Activated CD4-positive, alpha-beta T cell treated with anti-CD3 and anti-CD28 coated beads, Interleukin-2, amount 50 U/mL, for 16 hours (primary cell): ENCODE measurements at places on chromosomes 5 and 9.

DNA sequence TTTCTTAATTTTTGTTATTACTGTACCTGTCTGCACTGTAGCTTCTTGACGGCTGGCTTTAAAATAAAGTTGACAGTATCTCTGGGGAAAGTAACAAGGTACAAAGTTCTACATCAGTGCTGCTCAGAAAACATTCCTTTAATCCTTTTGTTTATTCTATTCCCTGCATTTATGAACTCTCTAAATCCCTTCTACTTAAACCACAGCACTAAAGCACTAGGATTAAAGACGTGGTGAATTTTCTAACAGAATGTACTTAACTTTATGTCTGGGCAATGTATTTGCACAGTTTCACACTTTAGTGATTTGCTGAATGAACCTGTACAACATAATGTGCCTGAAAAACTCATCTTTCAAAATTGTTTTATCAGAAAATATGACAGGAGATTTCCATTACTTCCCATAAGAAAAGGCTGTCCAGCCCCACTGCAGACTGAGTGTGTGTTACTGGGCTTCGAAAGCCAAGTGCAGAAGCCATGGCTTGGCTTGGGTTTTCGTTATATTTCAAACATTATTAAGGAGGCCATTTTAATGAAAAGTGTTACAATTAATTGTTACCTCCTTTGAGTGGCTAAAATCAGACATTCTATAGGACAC, 43.8 kb downstream of the LHFPL2 start:
- DNase-seq, result no peak

DNA sequence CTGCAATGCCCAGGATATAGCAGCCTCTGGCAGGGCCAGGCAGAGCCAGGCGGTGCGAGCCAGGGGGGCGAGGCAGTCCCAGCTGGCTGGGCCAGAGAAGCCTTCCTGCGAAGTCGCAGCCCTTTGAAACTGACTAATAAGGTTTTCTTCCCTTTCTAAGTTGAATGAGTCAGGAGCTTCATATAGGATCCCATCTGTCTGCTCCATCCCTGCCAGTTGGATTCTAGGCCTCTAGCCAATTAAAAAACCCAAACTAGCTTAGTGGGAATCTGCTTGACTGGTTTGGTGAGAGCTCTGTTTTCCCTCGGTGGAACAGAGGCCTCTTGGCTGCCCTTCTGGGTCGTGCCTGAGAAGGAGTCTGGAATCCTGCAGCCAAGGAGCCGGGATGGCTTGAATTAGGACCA, 70.1 kb upstream of the RAPGEF1 start:
- DNase-seq, result no peak

DNA sequence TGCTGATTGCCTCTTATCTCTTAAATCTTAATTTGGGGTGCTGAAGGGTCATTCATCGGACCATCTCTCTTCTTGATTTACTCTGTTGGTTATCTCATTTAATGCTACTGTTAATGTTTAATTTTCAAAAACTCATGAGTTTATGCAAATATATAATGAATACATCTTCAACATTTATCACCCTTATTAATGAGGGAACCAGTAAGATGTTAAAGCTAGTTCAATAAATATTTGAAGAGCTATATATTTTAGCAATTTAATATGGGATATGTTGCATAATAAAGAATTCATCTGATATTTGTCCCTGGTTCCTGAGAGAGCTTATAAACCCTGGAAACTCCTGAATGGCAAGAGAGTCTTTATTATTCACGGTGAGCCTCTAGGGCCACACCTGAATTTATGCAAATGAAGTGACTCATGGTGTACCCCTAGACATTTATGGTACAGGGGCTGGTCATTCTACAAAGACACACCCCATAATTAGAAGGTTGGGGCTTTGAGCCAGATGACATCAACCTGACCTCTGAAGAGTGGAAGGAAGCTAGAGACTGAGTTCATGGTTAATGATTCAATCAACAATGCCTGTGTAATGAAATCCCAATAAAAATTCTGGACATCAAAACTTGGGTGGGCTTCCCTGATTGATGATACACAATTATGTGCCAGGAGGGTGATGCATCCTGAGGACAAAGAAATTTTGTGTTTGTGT, 339.5 kb upstream of the ZNF608 start:
- DNase-seq, result no peak

DNA sequence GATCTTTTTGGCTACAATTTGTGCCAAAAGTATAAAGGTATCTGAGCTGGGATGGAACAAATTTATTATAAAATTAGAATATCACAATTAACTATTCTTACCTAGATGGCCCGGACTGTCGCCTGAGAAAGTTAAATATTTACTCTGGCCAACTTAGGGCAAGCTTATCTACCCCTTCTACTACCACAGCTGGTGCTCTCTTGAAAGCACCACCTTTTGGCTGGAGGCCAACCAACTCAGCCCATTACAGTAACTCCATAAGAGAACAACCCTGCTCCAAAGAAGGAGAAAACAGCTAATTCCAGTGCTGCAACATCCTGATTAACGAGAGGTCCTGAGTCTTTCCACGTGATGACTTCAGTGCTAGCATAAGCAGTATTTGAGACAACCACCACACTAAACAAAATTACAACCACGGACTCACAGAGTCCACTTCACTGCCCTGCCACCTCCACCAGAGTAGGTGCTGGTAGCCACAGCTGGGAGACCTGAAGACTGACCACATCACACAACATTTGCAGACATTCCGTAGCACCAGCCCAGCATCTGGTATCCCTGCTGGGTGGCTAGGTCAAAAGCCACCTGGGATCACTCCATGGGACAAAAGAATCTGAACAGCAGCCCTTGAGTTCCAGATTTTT, 43.2 kb downstream of the RGMB start:
- DNase-seq, result no peak

- DNase-seq, result no peak
Measured at GRCh38 chr5:14475045-14475444, 106.5 kb upstream of the OTULINL start.

- no peak for DNase-seq
Measured at GRCh38 chr9:4425319-4426045, 64.8 kb upstream of the SLC1A1 start.

GRCh38 chr9:100561256-100561655, 16.6 kb upstream of the CAVIN4 start:
- no peak for DNase-seq

DNA sequence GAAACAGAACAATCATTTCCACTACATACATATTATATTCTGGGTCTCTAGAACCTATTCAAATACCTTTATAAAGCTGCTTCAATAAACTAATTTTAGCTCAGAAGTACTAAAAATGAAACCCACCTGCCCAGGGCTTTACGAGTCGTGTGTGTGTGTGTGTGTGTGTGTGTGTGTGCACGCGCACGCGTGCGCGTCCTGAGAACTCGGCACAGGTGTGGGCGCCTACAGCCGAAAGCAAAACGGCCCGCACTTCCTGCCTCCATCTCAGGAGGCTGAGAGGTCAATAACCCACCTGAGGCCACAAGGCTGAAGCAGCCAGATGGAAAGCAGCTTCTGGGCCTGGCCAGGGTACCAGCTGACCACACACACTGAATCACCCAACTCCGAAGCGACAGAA, 3.0 kb downstream of the CLPTM1L start:
- no peak for DNase-seq

DNA sequence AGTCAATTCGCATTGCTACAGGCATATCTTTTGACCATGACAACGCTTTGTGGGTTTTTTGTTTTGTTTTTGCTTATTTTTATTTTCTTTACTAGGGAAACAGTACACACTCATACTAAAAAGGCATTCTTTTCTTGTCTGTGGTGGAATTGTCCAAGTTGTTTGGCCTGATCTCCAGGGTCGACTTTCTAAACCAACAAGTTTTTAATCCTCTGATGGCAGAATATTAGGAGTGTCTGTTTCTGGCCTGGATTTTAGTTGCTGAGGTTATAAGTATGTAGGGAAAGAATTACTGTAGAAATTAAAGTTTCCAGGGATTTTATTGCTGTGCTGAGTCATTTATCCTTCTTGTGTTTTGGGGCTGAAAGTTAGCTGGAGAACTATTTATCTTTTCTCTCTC, 218.5 kb downstream of the TAF11L14 start:
- no peak for DNase-seq

GRCh38 chr5:129096382-129096991, 1.9 kb downstream of the ISOC1 start:
- no peak for DNase-seq

GRCh38 chr5:134128648-134128995, 14.1 kb downstream of the TCF7 start:
- no peak for DNase-seq

DNA sequence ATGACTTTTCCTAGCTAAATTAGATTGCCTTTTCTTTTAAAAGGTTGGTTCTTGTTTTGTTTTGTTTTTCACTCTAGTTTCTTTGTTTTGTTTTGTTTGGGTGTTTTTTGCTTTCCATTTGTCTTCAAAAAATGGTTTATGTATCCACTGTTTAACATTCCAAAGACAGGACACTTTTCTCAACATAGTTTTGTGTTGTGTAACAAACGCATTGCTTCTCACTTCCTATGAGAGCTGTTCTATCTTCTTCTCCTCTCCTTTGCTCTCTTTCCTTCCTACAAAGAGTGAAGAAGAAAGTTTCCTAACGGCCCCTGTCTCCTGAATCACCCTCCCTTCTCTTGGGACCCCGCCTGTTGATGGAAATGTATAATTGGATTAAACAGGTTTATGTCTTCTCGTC, 539.7 kb downstream of the ACTL7B start:
- DNase-seq, result no peak

- no peak for DNase-seq
Measured at GRCh38 chr9:95095641-95096355, 221.7 kb downstream of the FANCC start.

- no peak for DNase-seq
Measured at GRCh38 chr5:79436821-79437220, 77.1 kb downstream of the HOMER1 start.

GRCh38 chr5:67731886-67732285, 483.7 kb upstream of the PIK3R1 start:
- DNase-seq, result no peak

- no peak for DNase-seq
Measured at GRCh38 chr5:72586788-72587530, 79.7 kb upstream of the ZNF366 start.

DNA sequence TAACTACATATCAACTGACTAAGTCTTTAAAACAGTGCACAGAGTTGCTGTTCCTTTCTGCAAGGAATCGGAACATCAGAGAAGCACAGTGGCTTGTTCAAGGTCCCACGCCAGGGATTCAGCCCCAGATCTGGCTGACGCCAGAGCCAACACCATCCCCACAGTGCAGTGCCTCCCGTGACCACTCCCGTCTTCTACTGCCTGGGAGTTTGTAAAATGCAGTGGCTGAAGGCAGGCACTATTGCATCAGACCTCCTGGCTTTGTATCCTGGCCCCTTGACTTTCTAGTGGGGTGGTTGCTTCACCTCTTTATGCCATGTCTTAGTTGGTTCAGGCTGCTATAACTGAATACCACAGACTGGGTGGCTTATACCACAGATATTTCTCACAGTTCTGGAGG, 131.0 kb downstream of the NSG2 start:
- DNase-seq, result no peak

DNA sequence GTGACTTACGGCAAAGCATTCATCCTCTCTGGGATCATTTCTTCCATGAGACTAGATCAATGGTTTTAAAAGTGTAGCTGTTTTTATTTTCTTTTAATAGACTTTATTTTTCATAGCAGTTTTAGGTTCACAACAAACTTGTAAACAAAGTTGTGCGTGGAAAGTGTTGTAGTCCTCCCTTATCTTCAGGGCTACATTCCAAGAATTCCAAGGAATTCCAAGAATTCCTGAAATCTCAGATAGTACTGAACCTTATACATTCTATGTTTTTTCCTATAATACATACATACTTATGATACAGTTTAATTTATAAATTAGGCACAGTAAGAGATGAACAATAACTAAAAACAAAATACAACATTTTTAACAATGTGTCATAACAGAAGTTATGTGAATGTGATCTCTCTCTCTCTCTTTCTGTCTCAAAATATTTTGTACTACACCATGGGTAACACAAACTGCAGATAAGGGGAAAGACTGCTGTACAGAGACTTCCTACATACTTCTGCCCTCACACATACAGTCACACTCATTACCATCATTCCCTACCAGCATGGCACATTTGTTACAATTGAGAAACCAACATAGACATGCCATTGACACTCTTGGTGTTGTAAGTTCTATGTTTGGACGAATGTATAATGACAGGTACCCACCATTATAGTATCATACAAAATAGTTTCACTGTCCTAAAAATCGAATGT, 1933.2 kb upstream of the WWC1 start:
- DNase-seq, result no peak

DNA sequence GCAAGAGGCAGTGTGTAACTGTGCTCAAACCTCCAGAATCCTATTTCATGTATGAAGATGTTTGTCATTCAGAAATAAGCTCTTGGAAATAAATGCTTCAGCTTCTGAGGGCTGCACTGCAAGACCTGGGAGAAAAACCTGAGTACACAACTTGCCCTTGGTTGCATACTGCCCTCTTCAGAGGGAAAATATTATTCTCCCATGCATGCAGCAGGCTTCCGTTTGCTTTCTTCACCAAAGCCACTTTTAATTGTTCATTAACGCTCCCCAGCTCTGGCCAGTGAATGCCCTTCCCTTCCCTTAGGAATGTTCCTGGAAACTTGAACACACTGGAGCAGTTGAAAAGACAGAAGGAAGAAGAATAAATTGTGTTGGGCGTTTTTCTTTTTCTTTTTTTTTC, 2.5 kb upstream of the WHRN start:
- peak; percentile 30 for DNase-seq

- no peak for DNase-seq
Measured at GRCh38 chr5:106966686-106967315, 703.9 kb downstream of the EFNA5 start.

- no peak for DNase-seq
Measured at GRCh38 chr9:113993838-113994540, 84.1 kb downstream of the AMBP start.

- no peak for DNase-seq
Measured at GRCh38 chr9:116087751-116088194, 65.8 kb upstream of the PAPPA start.

GRCh38 chr9:38359689-38360385, 32.7 kb upstream of the ALDH1B1 start:
- no peak for DNase-seq

GRCh38 chr5:159052401-159053011, 47.2 kb downstream of the EBF1 start:
- DNase-seq, result no peak

GRCh38 chr9:132090771-132091170, 11.1 kb upstream of the MED27 start:
- DNase-seq, result no peak

DNA sequence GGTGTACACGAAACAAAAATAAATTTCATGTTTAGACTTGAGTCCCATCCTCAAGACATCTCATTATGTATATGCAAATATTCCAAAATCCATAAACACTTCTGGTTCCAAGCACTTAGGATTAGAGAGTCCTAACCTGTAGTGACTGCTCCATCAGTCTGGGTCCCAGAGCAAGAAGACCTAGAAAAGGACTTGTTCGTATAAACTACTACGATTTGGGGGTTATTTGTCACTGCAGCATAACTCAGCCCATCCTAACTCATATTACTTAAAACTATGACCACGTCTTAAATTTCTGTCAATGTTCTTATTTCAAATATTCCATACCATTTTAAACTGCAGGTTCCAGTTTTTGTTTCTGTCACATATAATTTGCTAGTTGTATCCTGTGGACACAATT, 463.0 kb downstream of the AGTPBP1 start:
- no peak for DNase-seq
